Activated naive CD4-positive, alpha-beta T cell treated with anti-CD3 and anti-CD28 coated beads, Interleukin-2, amount 10 ng/mL, durations not matched to agents 7 days and 5 days (primary cell): ENCODE measurements at places on chromosomes 5 and 9.

GRCh38 chr5:131381777-131382176 is 117.9 kb downstream of the CDC42SE2 start:
- DNase-seq = peak; percentile 53

- no peak for DNase-seq
These were observed 383.5 kb downstream of the RASEF start for GRCh38 chr9:82679472-82679871.

GRCh38 chr9:74942801-74943200 is 9.9 kb downstream of the C9orf40 start:
- peak; percentile 41 for DNase-seq

DNA sequence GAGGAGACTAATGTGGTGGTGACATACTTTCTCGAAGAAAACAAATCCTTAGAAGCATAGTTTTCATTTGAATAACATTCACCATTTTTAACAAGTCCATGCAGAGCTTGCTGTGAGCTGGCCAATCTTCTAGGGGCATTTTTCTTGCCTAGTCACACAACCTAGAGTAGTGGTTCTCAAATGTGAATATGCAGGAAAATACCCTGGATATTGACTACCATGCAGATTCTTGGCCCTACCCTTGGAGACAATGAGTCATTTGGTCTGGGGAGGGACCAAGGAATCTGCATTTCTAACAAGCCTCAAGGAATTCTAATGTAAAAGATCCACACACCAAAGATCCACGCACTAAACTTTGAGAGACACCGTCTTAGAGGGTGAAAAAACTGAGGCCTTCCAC is 23.5 kb downstream of the GDNF start:
- DNase-seq = no peak

DNA sequence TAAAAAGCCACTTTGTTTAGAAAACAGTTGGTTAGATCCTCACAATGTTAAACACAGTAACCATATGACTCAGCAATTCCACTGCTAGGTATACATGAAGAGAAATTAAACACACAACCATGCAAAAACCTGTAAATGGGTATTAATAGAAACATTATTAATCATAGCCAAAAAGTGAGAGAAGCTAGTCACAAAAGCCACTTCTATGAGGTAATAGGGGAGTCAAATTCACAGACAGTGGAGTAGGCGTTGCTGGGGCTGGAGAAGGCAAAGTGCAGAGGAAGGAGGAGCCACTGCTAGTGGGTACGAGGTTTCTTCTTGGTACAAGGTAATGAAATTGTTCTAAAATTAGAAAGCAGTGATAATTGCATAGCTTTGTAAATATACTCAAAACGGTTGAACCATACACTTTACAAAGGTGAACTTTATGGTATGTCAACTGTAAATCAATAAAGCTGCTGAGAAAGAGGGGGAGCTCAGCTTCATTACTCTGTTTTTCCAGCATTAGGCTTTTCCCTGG is 364.4 kb downstream of the GADD45G start:
- no peak for DNase-seq

- DNase-seq = no peak
These were observed 36.3 kb downstream of the GOLM1 start for GRCh38 chr9:86062845-86063693.

GRCh38 chr5:126965061-126965475 is 65.3 kb downstream of the MARCHF3 start:
- no peak for DNase-seq

- no peak for DNase-seq
These were observed 548.1 kb upstream of the C9orf72 start for GRCh38 chr9:28121366-28121765.
